Endodermal cell (in vitro differentiated cells): ENCODE measurements at places on chromosomes 13 and 19.

- peak overlapping the region; percentile 49 for H3K4me3 ChIP-seq
- H3K4me1 ChIP-seq, result no peaks in the 10 kb centered on the region
- H3K27ac ChIP-seq, result no peak overlapping the region
- H3K27me3 ChIP-seq, result peaks cover 10% of the 10 kb centered on the region
Measured at GRCh38 chr19:2719920-2720776, 1.0 kb downstream of the DIRAS1 start.

GRCh38 chr13:93316841-93317240 lies 90.2 kb downstream of the GPC6 start:
- DNase-seq, result no peak
- no peak overlapping the region for H3K27ac ChIP-seq
- no peaks in the 10 kb centered on the region for H3K27me3 ChIP-seq
- no peaks in the 10 kb centered on the region for H3K4me1 ChIP-seq
- no peak overlapping the region for H3K4me3 ChIP-seq
- peaks cover 13% of the 10 kb centered on the region for H3K36me3 ChIP-seq

DNA sequence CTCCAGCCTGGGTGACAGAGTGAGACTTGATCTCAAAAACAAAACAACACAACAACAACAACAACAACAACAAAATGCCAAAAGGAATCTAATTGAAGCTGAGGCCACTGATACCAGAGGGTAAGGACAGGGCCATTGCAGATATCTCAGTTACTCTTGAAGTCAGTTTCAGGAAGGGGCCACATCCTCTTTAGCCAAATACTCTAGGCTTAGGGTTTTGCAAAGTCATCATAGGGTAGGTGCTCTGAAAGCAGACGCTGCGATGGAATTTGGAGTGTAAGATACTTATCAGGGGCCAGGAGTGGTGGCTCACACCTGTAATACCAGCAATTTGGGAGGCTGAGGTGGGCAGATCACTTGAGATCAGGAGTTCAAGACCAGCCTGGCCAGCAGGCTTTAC lies 46.6 kb upstream of the UBAC2 start:
- DNase-seq, result no peak
- no peak overlapping the region for H3K4me3 ChIP-seq
- H3K27me3 ChIP-seq, result no peaks in the 10 kb centered on the region

- no peak overlapping the region for H3K4me3 ChIP-seq
- H3K36me3 ChIP-seq, result no peaks in the 10 kb centered on the region
- DNase-seq, result peak; percentile 88
- peak overlapping the region; percentile 41 for H3K27ac ChIP-seq
Measured at GRCh38 chr19:38434549-38435051, 1.1 kb downstream of the RYR1 start.

DNA sequence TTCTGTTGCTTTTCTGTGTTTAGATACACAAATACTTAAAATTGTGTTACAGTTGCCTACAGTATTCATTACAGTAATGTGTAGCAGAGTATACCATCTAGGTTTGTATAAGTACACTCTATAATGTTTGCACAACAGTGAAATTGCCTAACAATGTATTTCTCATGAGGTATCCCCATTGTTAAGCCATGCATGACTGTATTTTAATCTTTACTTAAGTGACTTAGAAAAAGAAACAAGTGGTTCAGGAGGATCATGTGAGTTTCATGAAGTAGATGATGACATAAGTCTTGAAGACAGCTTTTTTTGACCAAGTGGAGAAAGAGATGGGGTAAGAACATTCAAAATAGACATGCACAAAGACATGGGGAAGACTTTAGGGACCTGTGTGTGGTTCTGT lies 8.4 kb upstream of the KCTD4 start:
- no peak overlapping the region for H3K27ac ChIP-seq
- peaks cover 19% of the 10 kb centered on the region for H3K36me3 ChIP-seq
- no peak for DNase-seq
- no peaks in the 10 kb centered on the region for H3K4me1 ChIP-seq

GRCh38 chr19:419721-420515 lies 11.0 kb upstream of the C2CD4C start:
- peaks cover 5% of the 10 kb centered on the region for H3K4me1 ChIP-seq
- H3K4me3 ChIP-seq, result no peak overlapping the region
- H3K27me3 ChIP-seq, result no peaks in the 10 kb centered on the region

DNA sequence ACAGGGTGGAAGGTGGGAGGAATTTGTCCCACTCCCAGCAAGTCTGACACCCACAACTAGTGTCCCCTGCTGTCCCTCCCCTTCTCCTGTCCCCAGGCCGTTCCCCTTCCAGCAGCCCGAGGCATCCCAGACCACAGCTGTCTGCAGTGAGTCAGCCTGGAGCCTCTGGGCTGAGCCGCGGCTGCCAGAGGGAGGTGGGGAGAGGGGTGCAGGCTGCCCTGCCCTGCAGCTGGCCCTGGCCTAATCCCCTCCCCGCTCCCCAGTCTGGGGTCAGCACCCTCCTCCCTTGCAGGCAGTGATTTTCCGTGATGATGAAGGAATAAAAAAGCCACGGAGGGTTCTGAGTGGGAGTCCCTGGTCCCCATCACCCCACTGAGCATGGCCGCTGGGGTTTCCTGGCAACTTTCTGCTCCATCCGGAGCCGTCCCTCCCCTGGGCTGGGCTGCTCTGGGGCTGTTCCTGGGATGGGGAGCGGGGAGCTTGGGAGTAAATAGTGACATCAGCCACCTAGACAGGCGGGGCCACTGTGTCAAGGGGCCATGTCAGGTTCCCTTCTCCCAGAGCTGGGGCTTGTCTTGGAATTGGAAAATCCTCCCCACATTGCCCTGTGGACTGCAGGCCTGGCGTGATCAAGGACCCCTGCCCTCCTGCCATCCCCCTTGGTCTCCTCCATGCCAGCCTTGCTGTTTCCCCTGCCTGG lies 16.8 kb downstream of the SPC24 start:
- no peak overlapping the region for H3K27ac ChIP-seq
- no peaks in the 10 kb centered on the region for H3K27me3 ChIP-seq
- H3K4me1 ChIP-seq, result peaks cover 5% of the 10 kb centered on the region
- no peak overlapping the region for H3K4me3 ChIP-seq
